Memory B cell (primary cell): ENCODE measurements at places on chromosomes 13 and 19.

- DNase-seq: no peak
- H3K27me3 ChIP-seq: peaks cover 3% of the 10 kb centered on the region
- no peaks in the 10 kb centered on the region for H3K4me1 ChIP-seq
- no peaks in the 10 kb centered on the region for H3K36me3 ChIP-seq
- no peak overlapping the region for H3K27ac ChIP-seq
These were observed 8.4 kb upstream of the HTR2A start for GRCh38 chr13:46905249-46905648.

GRCh38 chr19:663682-664117 lies 686 bp upstream of the RNF126 start:
- peak overlapping the region; percentile 87 for H3K4me3 ChIP-seq
- H3K27me3 ChIP-seq: peaks cover 2% of the 10 kb centered on the region
- H3K4me1 ChIP-seq: peaks cover 18% of the 10 kb centered on the region

GRCh38 chr19:55080121-55080967 lies 4.7 kb downstream of the EPS8L1 start:
- H3K4me3 ChIP-seq: peak overlapping the region; percentile 80
- peak; percentile 52 for DNase-seq
- peaks cover 53% of the 10 kb centered on the region for H3K27me3 ChIP-seq
- H3K36me3 ChIP-seq: peaks cover 3% of the 10 kb centered on the region
- no peak overlapping the region for H3K27ac ChIP-seq

DNA sequence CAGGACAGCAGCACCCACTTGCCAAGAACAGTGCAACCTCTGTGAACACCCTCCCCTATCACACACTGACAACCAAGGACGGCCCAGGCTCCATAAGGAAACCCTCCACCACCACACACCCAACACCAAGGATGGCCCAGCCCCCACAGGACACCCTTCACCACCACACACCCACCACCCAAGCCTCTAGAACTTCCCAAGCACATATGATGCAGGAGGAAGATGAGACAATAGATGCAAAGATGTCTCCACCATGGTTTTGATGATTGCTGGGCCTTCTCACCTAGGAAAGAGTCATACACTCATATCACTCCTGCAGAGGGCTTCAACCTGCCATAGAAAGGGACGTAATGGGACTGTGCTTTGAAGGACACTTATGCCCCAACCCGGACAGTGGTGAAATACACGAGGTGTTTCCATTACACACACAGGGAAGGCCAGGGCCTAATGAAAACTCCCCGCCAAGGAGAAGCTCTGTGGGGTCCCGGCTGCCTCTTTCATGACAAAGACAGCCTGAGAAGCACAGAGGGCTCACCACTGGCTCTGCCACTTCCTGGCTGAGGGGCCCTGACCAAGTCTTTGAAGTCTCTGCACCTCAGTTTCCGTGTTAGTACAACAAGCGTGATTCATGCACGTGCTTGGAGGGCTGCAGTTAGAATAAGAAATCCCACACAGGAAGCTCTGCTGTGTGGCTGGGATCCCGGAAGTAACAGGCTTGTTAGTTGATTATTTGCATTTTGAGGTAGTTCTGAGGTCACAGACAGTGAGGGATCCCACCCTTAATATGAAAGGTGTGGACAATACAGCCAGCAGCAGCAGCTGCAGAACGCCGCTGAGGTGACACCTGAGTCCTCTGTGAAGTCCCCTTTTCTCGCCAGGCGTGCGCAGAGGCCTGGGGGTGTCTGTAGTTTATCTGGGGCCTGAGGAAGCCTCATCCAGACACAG lies 61.9 kb upstream of the ATP12A start:
- H3K27ac ChIP-seq: peak overlapping the region; percentile 89
- H3K4me1 ChIP-seq: peaks cover 17% of the 10 kb centered on the region
- H3K4me3 ChIP-seq: peak overlapping the region; percentile 34
- peak; percentile 40 for DNase-seq
- no peaks in the 10 kb centered on the region for H3K36me3 ChIP-seq
- H3K27me3 ChIP-seq: no peaks in the 10 kb centered on the region

DNA sequence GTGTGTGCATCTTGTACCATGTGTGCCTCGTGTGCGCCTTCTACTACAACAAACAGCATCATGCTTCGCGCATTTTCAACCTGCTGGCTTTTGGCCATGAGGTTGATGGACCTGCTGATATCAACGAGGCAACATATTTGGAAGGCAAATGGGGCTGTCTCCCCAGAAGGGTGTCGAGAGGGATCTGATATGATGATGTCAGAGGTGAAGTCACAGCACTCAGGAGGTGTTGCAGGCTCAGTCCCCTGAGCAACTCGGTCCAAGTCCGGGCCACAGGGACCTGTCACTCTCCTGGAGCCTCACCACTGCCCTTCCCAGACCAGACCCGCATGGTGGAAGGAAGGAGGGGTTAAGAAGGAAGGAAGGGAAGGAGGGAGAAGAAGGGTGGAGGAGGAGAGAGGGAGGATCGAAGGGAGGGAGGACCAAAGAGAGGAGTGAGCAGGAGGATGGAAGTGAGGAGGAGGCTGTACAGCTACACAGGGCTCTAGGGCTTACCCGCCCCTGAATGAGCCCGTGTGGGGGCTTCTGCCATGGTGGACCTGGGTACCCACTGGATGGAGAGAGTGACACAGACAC lies 6.7 kb upstream of the C13orf46 start:
- peaks cover 49% of the 10 kb centered on the region for H3K36me3 ChIP-seq
- no peaks in the 10 kb centered on the region for H3K27me3 ChIP-seq
- no peaks in the 10 kb centered on the region for H3K4me1 ChIP-seq
- no peak overlapping the region for H3K4me3 ChIP-seq
- H3K27ac ChIP-seq: peak overlapping the region; percentile 71

- H3K27me3 ChIP-seq: no peaks in the 10 kb centered on the region
- peaks cover 52% of the 10 kb centered on the region for H3K4me1 ChIP-seq
- H3K4me3 ChIP-seq: peak overlapping the region; percentile 67
- peaks cover 18% of the 10 kb centered on the region for H3K36me3 ChIP-seq
These were observed 46.2 kb downstream of the KLF2 start for GRCh38 chr19:16370641-16371391.

- H3K4me1 ChIP-seq: no peaks in the 10 kb centered on the region
- no peak overlapping the region for H3K4me3 ChIP-seq
- no peak overlapping the region for H3K27ac ChIP-seq
- DNase-seq: no peak
These were observed 3.3 kb upstream of the F10 start for GRCh38 chr13:113119166-113119821.

GRCh38 chr13:45826731-45827130 lies 24.8 kb downstream of the SIAH3 start:
- peaks cover 7% of the 10 kb centered on the region for H3K27me3 ChIP-seq
- H3K4me3 ChIP-seq: no peak overlapping the region
- H3K36me3 ChIP-seq: no peaks in the 10 kb centered on the region
- no peaks in the 10 kb centered on the region for H3K4me1 ChIP-seq
- H3K27ac ChIP-seq: no peak overlapping the region

DNA sequence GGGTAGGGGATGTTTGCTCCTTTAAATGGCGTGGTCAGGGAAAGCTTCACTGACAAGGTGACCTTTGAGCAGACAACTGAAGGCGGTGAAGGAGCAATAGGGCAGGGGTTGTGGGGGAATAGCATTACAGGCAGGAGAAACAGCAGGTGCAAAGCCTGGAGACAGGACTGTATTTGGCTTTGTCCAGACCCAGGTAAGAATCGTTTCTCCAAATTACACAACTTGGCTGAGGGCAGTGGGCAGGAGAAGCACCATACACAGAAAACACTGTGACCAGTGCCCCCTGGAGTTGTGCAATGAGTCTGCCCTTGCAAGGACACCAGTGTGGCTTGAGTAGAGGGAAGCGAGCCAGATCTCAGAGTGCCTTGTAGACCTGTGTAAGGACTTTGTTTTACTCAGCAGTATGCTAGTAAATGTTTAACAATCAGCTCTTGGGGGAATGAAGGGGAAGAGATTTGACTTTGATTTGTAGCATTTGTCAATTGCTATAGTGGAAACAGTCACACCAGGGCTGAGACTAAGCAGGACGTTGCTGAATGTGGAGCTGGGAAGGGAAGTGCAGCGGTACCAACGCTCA lies 360.0 kb downstream of the DCT start:
- no peaks in the 10 kb centered on the region for H3K36me3 ChIP-seq
- no peak overlapping the region for H3K4me3 ChIP-seq
- no peaks in the 10 kb centered on the region for H3K27me3 ChIP-seq
- no peak for DNase-seq
- no peaks in the 10 kb centered on the region for H3K4me1 ChIP-seq

DNA sequence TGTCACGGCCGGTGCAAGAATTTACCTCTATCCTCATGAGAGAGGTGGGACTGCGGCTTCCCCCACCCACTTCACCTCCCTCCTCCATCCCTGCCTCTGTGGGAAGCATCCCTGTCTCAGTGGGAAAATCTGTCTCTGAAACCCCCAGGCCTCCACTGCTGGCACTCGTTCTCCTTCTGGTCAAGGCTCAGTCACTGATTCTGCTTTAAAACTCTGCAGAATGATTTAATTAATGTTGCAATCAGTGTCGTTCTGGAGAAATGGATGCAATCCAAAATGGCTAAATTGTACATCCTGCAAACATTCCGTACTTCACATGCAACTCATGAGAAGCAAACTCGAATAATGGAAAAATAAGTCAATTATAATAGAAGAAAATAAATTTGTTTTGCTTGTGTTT lies 5.6 kb downstream of the RASL11A start:
- H3K27me3 ChIP-seq: peaks cover 5% of the 10 kb centered on the region
- DNase-seq: no peak

DNA sequence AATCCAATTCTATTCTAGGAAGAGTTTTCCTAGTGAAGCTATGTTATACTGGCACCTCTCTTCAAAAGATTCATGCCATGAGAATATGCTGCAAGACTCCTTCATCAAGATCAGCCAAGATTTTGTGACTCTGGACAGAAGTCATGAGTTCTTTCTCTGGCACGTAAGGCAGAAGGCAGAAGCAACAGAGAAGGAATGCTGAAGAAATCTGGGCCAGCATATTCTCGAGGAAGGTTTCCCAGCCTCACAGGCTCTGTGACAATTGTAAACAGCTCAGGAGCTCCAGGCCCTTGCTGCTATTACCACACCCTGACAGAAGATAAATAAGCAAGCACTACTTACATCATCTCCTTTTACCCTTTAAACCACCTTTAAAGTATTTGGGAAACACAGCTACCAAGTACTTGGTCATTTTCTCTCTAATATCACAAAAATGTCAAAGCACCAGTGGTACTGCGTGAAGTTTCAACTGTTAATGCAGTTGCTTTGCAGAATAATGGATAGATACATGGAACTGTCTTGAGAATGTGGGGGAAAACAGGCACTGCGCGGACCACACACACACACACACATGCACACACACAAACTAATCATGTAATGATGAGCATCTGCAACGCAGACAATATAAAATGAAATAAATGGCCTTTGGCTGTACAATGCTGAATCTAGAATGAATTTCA lies 55.4 kb downstream of the INTS6 start:
- H3K4me3 ChIP-seq: no peak overlapping the region
- no peak for DNase-seq
- H3K27me3 ChIP-seq: no peaks in the 10 kb centered on the region
- H3K27ac ChIP-seq: peak overlapping the region; percentile 14
- H3K36me3 ChIP-seq: peaks cover 13% of the 10 kb centered on the region

- peak; percentile 76 for DNase-seq
- H3K36me3 ChIP-seq: peaks cover 5% of the 10 kb centered on the region
- H3K27ac ChIP-seq: peak within 1 kb of the TSS; percentile 16
These were observed at the start of gene PPM1N for GRCh38 chr19:45498411-45499195. PPM1N (plus strand) TSS chr19:45498443; CDS start chr19:45498473, 30 bp downstream.

DNA sequence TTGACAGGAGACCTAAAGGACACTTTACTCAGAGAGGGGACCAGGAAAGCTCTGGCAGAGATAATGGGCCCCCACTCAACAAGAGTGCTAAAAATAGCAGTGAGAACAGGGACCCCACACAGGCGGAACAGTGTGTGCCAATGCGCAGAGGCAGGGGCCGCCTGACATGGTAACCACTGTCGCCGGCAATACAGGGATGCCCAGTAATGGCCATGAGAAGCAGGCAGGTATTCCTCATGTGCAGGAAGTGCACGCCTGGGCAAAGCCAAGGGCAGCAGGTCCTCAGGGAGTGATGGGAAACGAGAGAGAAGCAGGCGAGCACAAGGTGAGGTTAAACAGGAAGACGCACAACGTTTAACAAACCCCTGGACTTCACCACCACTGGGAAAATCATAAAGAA lies 757.1 kb downstream of the LIG4 start:
- no peak overlapping the region for H3K27ac ChIP-seq
- no peak overlapping the region for H3K4me3 ChIP-seq
- H3K4me1 ChIP-seq: no peaks in the 10 kb centered on the region
- H3K27me3 ChIP-seq: no peaks in the 10 kb centered on the region

DNA sequence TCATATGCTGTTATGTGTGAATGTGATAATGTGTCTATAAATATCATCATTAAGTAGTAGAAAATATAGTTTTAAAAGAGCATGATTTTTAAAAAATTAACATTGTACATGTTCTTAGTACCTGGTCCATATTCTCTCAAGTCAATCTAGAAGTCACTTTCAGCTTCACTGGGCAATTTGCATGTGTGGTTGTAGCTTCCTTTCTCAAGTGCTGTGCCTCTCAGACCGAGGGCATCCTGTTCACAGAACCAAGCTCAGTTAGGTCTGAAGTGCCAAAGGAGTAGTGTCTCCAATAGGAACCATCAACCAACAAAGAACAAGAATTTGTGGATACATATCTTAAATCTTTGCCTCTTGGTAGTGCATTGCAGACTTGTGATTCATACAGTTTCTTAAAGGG lies 541.8 kb upstream of the SLC10A2 start:
- H3K4me1 ChIP-seq: peaks cover 5% of the 10 kb centered on the region
- H3K27ac ChIP-seq: no peak overlapping the region
- H3K36me3 ChIP-seq: no peaks in the 10 kb centered on the region
